ENCODE measurements at places on chromosomes 12 and 14.

DNA sequence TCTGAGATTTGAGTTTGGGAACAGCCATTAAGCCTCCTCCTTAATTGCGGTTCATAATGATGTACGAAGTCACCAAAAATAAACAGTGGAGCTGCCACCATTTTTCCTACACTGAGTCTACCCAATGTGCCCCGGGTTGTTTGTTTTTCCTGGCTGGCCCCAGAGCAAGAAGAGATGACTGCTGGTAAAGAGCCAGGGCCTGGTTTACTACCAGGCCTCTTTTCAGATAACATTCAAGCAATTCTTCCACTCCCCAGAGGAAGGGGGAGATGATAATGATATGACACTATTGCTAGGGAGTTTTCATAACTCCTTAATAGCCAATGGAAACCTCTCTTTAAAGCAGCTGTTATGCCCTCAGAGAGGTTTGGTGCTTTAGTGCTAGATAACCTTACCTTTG, 42.3 kb downstream of the BRAP start:
- no peak for DNase-seq

- DNase-seq: no peak
Observed at GRCh38 chr12:10501030-10501429, 4.7 kb upstream of the EIF2S3B start.

DNA sequence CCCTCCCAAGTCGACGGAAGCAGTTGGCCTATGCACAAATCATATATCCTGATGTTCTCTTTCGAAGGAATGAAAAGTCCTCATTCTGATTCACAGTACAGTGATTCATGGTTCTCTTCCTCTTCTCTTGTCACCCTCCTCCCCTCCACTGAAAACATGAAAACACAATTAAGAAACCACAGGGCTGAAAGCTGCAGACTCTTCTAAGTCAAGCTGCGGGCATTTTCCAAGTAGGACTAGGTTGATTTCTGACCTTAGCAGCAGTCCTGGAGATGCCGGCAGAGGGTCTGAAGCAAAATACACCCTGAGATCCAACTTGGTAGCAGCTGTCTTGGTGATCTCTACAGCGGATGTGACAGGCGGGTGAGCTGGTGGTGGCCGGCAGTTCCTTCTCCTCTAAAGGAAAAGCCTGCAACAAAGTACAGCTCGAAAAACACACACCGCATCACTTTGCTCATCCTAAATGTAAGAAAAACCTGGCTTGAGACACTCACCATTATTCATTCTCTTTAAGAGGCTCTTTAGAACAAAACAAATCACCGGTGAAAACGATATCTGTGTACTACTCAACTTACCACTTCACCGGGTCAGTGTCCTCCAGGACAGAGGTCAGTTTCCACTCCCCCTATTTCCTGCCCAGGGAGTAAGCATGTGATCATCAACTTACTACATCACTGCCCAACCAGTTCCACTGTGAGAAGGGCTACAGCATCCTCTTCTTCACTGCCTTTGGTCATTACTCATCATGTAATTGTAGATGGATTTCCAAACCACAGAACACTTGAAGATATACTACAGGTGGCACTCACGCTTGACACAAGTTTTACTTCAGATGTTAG, 6.0 kb downstream of the TMCC3 start:
- no peak for DNase-seq

DNA sequence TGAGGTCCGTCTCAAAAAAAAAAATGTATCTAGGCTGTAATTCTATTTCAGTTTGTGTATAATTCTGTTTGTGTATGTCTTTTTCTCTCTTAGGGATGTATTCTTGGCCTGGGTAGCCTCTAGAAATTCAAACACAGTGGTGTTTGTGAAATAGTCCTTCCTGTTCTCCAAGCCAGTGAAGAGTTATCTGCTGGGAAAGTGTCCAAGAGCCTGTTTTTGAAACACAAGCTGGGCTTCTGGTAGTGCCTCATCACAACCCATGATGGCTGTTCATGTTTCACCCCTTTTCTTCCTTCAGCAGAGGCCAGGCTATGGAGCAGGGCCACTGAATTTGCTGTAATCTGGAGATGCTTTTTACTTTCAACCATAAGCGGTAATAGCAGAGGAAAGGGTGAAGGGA, 14.7 kb downstream of the METTL3 start:
- DNase-seq: no peak

DNA sequence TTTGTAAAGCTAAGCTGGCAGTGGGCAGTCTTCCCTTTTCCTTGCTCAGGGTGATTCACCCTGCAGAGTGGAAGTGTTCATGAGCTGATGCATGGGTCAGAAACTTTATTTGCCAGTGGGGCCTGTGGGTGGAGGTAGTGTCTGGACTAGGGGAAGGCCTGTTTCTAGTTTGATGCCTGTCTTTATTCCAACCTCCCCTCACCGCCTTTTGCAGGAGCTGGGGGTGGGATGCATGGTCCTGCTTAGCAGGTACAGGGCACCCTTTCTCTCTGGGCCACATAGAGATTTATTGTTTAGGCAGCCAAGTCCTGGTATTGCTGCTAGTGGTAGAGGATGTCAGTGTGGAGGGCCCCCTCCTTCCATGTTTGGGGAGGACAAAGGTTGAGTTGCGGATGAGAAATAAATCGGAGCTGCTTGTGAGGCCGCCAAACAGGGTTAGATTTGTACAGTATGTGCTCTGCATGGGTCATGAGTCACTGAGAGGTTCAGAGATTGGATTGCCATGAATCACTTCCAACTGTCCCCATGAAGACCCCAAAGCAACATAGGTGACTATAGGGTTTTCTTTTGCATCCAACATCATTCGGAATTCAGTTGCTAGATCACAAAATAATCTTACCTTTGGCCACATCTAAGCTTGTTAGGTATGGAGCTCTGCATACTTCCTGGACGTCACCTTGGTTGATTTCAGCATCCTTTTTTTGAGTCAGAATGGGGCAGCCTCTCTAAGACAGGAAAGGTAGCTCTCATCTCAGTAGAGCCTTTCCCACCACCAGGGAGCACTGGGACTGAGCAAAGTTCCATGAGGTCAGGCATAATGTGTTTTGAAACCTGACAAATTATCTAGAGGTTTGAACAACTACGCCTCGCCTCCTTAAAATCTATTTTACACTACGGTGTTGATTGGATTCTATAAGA, 8.8 kb downstream of the SMOC1 start:
- no peak for DNase-seq

Measured in retinal pigment epithelial cell (primary cell).